Choroid plexus epithelial cell (primary cell): ENCODE measurements at places on chromosomes 7 and 10.
A peak's percentile ranks its signal among the peaks of the same experiment; 100 is the strongest.

DNA sequence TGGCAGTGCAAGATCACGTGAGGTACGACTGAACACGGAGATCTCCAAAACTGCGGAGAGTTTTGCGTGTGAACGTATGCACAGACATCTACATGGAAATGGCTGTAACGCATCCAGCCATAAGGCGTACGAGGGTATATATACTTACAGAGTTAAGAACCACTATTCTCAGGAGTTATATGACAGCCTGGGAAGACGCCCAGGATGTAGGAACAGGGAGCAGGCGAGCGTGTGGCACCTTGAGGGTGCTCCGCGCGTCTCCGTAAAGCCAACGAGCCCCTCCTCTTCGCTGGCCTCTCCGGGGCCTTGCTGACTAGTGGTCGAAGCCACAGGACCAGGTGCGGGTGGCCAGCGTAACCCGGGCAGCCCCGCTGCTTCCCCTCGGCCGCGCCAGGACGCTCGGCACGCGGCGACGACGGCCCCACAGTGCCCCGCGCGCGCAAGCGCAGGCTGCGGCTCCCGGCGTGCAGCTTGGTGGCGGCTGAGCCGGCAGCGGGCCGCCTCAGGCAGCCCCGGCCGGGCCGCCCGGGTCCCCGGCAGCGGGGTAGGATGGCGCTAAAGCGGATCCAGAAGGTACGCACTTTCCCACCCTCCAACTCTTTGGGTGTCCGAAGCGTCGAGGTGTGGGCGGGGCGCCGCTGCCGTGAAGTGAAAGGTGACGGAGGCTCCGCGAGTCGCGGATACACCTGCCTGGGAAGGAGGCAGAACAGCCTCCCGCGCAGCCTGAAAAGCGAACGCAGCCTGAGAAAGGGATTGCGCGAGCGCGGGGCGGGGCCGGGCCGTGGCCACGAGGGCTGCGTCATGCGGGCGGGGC lies at the start of gene UBE2D4:
UBE2D4 (plus strand) TSS at position 453 of the 814 bp plus-strand sequence; CDS start at position 550, 97 bp downstream.
- peak; percentile 69 for DNase-seq

DNA sequence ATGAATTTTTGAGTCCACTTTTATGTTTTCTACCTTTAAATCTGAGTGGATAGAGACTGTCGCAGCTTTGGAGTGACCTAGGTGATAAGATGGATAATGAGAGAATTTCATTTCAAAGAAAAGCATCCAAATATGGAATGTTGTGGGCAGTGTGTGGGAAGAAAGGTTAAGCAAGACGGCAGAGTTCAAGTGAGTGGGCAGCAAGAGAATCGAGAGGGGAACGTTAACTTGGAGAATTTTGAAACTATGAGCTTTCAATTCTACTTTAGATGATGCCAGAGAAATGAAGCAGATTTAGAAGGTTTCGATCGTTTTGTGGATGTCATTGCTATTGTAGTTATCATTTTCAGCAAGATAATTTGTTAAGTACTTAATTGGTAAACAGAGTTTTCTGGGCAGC lies 73.0 kb downstream of the XRCC2 start:
- peak; percentile 70 for DNase-seq

GRCh38 chr10:113411456-113411855 lies 141.4 kb upstream of the HABP2 start:
- DNase-seq: no peak

DNA sequence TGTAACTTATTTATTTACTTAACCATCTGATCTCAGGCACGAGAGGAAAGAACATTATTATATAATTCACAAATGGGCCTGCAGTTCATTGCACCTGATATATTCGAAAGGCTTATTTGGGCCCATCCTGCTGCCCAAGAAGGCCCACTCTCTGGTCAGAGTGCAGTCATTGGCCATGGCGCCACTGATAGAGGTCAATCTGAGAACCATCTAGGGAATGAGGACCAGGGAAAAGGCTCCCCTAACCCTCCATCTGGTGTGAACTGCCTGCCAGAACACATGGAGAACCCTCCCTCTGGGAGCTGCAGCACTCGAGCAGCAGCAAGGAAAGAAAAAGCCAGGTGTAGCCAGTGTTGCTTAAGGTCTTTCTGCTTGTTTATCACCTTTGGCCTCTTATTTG lies 136.6 kb downstream of the REEP3 start:
- no peak for DNase-seq

GRCh38 chr10:11134411-11134810 lies 116.7 kb downstream of the CELF2 start:
- DNase-seq: no peak

DNA sequence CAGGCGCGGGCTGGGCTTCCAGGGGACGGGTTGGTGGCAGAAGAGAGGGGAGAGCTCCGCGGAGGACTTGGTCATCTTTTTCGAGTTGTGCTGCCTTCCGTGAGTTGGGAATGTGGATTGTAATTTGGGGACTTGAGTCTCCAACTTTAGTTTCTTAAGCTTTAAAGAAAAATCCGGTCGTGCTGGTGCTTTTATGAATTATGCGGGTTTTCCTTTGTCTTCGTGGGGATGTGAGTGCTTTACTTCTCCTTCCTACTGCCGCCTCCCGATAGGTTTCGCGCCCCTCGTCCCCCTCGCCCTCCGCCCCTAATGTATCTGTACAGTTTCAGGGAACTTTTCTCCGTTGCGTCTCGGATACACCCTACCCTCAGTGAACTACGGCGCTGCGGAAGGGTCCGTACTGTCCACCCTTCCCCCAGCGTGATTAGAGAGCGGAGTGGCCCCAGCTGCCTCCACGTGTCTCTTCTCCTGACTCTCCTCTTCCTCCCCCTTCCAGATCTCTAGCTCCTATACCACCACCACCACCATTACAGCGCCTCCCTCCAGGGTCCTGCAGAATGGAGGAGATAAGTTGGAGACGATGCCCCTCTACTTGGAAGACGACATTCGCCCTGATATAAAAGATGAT lies 649 bp downstream of the SCD start:
- DNase-seq: no peak

- DNase-seq: peak; percentile 45
Observed at GRCh38 chr10:60206735-60207134, 182.9 kb downstream of the ANK3 start.

- DNase-seq: no peak
Observed at GRCh38 chr7:71482284-71482683, 350.3 kb downstream of the GALNT17 start.

- DNase-seq: no peak
Observed at GRCh38 chr10:23021430-23021829, 73.9 kb upstream of the MSRB2 start.

GRCh38 chr7:151058781-151059366 lies 515 bp upstream of the SLC4A2 start:
- DNase-seq: peak; percentile 66

DNA sequence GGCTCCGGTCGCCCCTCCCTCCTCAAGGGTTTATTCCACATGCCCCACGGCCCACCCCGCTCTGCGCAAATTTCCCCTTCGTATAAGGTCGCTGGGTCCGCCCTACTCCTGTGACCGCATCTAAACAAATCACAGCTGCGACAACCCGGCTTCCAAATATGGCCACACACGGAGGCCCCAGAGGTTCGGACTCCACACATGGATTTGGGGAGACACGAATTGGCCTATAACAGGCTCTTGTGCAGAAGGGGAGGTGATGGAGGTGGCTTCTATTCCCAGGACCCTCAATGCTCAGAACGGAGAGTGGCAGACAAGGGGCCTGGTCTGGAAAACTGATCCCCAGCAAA lies 90.1 kb downstream of the FOXL3 start:
- no peak for DNase-seq

DNA sequence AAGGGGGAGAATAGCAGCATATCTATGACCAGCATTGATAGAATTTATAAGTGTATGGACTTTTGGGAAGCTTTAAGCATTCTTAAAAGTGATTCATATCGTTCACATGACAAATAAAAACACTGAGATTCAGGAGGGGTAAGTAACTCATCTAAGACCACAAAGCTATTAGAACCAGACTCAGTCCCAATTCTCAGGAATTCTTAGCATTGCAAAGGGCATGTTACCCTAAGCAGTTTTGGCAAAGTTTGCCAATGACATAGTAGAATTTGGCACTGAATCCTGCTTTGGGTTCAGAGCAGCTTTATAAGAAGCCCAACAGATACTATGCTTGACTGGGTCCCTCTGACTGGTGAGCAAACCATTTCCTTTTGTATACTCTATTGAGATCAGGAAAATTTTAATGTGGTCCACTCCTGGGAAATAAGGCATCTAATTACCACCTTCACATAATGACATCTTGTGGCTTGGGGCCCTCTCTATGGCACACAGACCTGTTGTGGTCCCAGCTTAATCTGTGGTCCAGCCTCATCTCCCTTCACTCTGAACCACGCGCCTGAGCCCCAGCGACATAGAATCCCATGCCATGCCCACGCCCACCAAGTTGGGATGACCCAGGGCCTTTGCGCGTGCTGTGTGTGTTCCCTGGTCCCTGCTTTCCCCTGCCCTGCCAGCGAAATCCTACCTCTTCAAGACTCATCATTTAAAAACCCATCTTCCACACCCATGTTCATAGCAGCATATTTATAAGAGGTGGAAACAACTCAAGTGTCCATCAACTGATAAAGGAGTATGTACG lies 37.5 kb upstream of the DOCK1 start:
- peak; percentile 73 for DNase-seq

DNA sequence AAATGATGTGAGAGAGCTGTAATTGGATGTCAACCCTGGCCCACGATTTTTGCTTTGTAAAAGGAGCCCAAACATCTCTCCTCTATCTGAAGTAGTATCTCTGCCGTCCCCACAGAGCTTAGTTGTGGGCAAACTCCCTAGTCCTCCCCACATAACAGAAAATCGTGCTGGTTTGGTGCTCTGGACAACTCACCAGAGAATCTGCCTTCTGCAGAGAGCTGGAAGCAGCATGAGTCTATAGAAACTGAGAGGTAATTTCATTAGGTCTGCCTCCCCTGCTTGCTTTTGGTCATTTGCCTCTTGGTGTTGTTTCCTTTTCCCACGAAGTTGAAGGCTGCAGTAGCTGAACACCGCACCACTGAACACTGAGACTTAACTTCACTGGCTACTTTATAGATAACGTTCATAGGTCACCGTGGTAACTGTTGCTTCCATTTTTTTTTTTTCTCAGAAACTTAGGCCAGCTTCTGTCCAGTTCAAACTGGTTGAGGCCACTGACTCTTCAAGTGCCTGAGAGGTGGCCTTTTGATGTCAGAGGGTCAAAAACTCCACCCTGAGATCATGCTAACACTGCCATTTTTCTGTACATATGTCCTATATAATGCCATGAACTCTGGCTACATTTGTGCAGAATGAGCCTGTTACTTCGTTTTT lies 3.3 kb upstream of the CDCA7L start:
- no peak for DNase-seq

GRCh38 chr7:36784991-36785940 lies 61.0 kb upstream of the AOAH start:
- DNase-seq: peak; percentile 6

GRCh38 chr10:84179059-84179710 lies 5.6 kb downstream of the GPR15LG start:
- peak; percentile 14 for DNase-seq

- DNase-seq: no peak
Observed at GRCh38 chr7:78879206-78879605, 574.3 kb downstream of the MAGI2 start.

- no peak for DNase-seq
Observed at GRCh38 chr10:30831426-30831825, 200.2 kb downstream of the ZNF438 start.

DNA sequence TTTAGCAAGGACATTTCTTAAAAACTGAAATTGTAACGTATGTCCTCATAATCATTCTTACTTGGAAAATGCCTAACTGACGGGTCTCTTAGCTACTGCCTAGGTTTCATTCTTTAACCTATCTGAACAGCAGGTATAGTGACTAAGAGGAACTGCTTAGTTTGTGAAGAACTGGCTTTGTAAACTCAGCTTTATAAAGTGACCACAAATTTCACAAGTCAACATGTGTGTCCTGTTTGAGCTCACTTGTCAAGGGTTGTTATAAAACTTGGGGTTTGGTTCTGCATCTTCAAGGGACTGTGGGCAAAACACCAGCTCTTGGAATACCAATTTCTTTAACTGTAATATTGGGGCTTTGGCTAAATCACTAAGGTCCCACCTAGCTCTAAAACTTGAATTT lies 32.2 kb downstream of the MRPS33 start:
- no peak for DNase-seq

DNA sequence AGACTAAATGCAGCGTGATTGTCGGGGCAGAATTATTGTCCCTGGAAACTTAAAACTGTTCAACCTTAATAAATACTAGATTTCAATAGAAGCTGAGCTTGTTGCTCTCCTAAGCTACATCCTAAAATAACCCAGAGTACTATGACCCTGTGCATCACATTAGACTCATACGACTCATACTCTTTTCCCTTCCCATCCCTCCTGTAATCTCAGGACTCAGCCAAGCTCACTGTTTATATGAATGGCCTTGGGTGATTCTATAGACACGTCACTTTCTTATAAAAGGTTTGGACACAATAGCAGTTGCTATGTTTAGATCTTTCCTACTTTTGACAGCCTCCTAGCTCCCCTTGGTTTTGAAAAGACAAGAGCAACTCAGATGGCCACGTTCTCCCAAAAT lies 17.2 kb downstream of the TCF7L2 start:
- DNase-seq: no peak
